CD8-positive, alpha-beta memory T cell (primary cell): ENCODE measurements at places on chromosomes 6 and 20.

DNA sequence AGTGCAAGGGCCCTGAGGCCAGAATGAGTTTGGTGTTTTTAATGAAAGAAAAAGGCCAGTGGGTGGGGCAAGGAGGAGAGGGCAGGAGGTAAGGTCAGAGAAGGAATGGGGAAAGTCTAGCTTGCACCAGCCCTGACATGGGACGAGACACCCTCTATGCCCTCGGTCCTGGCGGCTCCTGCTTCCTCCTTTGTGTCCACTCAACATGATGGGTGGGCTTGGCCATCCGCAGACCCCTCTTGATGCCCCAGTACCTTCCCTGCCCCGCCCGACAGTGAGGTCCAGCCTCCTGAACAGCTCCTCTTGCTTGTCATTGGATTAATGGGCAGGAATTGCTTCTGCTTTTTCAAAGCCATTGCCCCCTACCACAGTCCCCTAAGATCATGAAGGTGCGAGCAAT, 33.6 kb upstream of the ANGPT4 start:
- no peak for DNase-seq

DNA sequence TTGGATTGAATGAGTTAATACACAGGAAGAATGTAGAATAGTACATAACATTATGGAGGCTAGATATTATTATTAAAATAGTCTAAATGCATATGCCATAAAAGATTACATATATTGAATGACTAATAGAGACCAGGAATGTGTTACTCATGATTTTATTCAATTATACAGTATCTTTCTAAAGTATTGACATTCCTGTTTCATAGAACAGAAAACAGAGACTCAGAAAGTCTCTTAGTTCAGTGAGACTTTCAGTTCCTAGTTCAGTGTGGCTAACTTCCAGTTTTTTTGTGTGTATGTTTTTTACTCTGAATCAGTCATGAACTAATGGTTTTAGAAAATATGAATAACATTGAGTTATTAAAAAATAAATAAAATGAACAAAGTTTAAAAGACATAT, 34.6 kb upstream of the TMEM244 start:
- DNase-seq: no peak

GRCh38 chr6:7580537-7580926, 9.5 kb upstream of the SNRNP48 start:
- DNase-seq: no peak

DNA sequence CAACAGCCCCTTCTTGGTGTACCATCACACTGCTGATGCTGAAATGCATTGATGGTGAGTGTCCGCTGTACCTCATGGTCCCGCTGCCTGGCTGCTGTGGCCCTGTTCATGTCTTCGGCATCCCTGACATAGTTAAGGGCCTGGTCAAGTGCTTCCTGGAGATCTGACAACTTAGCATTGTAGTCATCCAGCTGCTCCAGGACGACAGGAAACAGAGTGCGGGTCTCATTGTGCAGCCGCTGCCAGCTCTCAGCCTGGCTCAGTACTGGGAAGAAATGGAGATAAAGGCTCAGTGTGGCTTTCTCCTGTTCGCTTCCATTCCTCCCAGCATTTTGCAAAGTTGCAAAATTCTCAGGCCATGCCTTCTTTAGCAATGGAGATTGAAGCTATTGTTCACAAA, 81.8 kb downstream of the LAMA4 start:
- DNase-seq: no peak

DNA sequence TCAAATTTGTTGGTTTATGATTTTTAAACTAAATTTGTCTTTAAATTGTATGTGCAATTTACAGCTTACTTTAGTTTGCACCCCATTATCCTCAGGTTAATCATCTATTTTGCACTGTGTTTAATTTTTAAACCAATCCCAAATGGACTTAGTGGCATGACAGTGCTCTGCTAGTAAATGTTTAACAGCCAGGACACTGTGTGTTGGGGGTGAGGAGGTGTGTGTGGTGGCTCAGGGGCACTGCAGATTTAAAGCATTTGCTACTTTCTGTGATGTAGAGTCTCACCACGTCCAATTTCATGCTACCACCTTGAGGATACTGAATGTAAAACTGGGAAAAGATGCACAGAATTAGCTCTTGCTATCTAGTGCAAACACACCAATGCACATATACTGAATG, 225.7 kb downstream of the HAO1 start:
- no peak for DNase-seq

DNA sequence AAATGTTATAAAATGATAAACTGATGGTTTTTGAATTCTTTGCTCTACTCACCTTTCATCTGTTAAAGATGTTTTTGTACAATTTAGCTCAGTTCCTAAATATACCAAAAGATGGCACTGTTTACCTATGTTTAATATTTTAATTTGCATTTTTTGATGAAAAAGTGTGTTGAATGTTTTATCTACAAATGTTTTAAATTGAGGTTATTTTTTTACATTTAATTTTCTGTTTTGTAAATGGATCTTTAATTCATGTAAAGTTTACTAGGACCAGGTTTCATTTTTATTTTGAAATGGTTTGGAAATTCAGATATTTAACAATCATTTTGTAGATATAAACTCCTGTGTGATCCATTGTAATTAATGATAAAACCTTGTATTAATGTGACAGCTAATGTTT, 30.0 kb downstream of the CDKAL1 start:
- no peak for DNase-seq

DNA sequence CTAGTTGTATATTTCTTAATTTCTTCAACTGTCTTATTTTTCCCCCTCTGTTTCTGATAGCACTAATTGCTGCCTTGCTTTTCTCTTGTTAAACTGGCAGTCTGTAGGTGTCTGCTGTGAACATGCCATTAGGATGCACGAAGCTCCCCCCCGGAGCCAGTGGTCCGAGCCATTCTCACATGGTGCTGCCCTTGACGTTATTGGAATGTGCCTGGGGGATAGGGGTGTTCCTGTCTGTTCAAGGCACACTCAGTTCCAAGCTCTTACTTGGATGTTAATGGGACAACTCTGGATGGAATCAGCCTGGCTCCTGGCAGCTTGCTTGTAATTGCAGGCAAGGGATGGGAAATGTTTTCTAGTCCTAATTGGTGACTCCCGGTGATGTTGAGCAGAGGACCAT, 68.4 kb downstream of the RREB1 start:
- DNase-seq: no peak

- no peak for DNase-seq
Observed at GRCh38 chr20:15710636-15711035, 862.6 kb downstream of the KIF16B start.

- no peak for DNase-seq
Observed at GRCh38 chr6:63507096-63507495, 65.2 kb upstream of the LOC128125822 start.

- DNase-seq: no peak
Observed at GRCh38 chr6:106124015-106124414, 37.9 kb downstream of the PRDM1 start.

- DNase-seq: no peak
Observed at GRCh38 chr6:105943514-105943913, 142.6 kb upstream of the PRDM1 start.

- DNase-seq: no peak
Observed at GRCh38 chr20:16311756-16312155, 261.5 kb downstream of the KIF16B start.

DNA sequence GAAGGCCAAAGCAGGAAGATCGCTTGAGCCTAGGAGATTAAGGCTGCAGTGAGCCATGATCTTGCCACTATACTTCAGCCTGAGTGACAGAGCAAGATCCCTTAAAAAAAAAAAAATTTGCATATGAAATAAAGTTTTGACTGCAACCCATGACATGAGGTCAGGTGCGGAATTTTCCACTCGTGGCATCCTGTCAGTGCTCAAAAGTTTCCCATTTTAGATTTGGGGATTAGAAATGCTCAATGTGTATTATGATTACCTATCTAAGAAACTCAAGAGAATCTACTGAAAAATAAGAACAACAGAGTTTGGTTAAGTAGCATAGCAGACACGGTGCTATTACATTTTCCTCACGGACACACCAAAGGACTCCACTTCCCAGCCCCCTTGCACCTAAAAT, 11.7 kb downstream of the SLC23A2 start:
- DNase-seq: no peak

- DNase-seq: no peak
Observed at GRCh38 chr6:169700296-169700695, 1.5 kb downstream of the WDR27 start.

DNA sequence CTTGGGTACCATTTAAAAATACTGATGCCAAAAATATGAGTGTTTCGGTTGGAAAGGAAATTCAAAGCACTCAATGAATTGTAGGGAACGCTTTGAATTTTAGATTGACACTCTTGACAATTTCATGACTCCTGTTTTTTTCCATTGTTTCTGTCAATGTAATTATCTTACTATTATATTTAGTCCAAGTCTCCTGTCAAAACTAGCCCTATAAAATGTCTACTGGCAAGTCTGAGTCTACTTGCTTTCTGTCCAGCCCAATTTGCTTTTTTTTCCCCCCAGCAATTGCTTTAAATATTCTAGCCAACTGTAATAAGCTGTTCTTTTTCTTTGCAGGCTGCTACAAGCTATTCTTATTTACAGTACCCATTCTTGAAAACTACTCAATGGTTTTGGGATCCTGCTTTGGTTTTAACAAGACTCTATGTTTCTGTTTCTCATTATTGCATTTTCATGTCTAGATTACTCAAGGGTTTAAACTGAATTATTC, 1103.9 kb upstream of the GJE1 start:
- DNase-seq: no peak

GRCh38 chr6:168017629-168018028, 20.2 kb downstream of the KIF25 start:
- no peak for DNase-seq

DNA sequence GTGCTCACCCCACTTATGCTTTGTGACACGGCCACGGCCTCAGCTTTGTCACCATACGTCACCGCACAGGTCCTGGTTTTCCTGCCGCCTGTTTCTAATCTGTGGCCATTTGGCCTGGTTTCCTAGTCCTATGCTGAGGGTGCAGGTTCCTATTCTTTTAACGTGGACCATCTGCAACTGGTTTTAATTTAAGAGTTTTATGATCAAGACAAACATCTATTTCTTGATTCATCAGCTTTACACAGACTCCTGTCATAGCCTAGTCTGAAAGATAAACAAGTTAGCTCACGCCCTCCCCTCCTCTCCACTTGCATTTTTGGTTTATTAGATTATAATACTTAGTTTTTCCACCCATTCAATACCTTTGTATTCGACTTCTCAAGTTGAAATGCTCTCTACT, 97.5 kb upstream of the RPS6KA2 start:
- DNase-seq: no peak

- no peak for DNase-seq
Observed at GRCh38 chr20:25308083-25308491, 60.2 kb downstream of the PYGB start.

GRCh38 chr6:137552809-137553208, 58.6 kb upstream of the OLIG3 start:
- no peak for DNase-seq

- DNase-seq: no peak
Observed at GRCh38 chr6:36666287-36666686, 12.2 kb upstream of the CDKN1A start.

- no peak for DNase-seq
Observed at GRCh38 chr6:17101422-17102257, at the start of gene STMND1. STMND1 (plus strand) TSS chr6:17102050; CDS start chr6:17102258, 208 bp downstream.

DNA sequence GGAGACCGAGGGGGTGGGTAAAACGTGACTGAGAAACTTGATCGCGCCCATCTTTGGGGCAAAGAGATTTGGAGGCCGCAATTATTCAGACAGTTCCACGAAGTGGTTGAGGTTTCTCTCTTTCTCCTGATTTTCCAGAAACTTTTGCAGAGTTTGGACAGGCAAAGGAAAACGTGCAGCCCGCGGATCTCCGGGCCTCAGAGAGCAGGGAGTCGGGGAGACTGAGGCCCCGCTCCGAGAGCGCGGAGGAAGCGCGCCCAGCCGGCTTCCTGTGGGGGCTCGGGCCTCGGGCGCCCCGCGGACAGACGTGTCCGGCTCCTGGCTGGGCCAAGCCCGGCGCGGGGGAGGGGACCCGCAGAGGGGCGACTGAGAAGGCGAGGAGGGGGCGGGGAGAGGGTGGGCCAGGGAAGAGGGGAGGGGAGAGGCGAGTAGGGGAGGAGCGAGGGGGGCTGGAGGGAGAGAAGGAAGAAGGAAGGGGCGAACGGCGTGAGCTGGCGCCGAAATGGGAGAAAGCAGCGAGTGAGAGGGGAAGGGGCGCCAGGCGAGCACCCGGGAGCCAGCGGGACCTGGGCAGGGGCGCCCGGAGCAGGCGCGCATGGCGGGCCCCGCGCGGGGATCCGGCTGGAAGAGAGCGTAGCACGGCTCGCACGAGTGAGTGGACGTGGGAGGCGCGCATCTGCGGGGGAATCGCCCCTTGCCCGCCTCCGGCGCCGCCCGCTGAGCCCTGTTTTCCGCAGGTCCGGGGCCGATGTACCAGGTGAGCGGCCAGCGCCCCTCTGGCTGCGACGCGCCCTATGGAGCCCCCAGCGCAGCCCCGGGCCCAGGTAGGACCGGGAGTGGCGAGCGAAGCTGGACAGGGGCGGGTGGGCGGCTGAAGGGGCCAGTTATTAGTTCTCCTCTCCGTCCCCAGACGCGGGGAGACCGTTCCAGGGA, at the start of gene MDFI:
Gene MDFI, plus strand, starts transcription at position 467 of the 933 bp plus-strand sequence. Its CDS starts 282 bp downstream, at position 749.
- no peak for DNase-seq

GRCh38 chr6:20404641-20405032, 3.0 kb downstream of the E2F3 start:
- peak; percentile 76 for DNase-seq

DNA sequence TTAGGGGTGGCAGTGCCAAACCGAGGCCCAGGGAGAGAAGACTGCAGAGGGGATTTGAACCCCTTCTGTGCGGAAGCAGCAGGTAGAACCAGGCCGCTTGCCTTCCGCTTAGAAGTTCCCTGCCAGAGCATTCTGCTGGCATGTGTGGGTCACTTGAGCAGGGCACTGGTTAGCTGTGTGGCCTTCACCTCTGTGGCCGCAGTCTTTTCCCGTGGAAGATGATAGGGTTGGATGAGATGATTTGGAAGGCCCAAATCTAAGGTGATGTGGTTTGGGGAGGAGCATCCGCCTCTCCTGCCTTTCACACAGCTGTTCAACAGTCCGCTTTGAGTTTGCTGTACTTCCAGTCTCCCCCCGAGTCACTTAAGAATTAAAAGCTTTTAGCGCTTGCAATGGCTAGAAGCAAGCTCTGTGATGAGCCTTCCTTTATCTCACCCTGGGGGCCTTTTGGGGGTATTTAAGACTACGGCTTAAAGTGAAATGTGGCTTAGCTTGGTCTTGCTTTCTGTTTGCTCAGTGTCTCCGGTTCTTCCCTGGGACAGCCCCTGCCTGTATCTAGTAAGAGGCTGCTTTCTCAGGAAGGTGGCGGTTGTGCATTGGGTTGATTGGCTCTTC, 743 bp downstream of the CMTR1 start:
- DNase-seq: peak; percentile 32

DNA sequence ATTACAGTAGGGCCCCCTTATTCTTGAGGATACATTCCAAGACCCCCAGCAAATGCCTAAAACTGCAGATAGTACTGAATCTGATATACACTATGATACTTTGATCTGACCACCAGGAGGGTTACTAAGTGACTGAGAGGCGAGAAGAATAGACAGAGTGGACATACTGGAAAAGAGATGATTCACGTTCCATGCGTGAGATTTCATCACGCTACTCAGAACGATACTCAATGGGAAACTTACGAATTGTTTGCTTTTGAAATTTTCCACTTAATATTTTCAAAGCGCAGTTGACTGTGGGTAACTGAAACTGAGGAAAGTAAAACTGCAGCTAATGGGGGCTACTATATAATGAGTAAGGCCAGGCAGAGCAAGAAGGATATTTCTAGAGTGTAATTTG, 60.8 kb downstream of the STX11 start:
- DNase-seq: no peak
